ENCODE measurements at places on chromosomes 3 and 15.

- no peak for DNase-seq
Observed at GRCh38 chr3:40864146-40864782, 335.0 kb upstream of the CTNNB1 start.

DNA sequence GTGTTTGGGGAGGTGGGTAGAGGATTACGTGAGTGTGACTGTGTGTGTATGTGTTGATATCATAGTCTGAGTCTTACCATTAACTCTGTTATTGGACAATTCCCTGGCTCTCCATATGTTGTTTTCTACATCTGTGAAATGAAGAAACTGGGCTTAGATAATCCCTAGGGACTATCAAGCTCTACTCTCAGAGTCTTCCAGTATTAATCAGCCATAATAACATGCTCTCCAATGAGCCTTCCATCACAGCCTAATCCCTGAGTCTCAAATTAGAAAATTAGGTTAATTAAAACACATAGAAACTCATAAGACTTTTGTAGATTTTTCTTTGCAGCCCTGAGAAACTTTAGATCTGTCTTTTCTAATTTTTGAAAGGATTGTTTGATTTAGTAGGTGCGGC, 404.2 kb upstream of the RARB start:
- no peak for DNase-seq

DNA sequence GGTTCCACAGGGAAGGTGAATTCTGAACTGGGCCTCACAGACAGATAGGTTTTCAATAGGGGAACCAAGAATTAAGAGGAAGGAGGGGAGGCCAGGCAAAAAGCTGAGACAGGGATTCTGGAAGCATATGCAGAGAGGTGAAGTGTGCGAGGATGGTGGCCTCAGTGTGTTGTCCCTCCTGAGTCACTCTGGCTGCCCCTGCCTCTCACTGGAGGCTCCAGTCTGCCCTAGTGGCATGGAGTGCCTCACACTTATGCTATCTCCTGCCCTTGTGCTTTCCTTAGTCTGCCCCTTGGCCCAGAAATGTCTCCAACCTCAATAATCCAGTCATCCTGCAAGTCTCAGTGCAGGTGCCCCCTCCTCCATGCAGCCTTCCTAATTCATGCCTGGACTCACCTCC, 32.2 kb upstream of the RBP1 start:
- no peak for DNase-seq

DNA sequence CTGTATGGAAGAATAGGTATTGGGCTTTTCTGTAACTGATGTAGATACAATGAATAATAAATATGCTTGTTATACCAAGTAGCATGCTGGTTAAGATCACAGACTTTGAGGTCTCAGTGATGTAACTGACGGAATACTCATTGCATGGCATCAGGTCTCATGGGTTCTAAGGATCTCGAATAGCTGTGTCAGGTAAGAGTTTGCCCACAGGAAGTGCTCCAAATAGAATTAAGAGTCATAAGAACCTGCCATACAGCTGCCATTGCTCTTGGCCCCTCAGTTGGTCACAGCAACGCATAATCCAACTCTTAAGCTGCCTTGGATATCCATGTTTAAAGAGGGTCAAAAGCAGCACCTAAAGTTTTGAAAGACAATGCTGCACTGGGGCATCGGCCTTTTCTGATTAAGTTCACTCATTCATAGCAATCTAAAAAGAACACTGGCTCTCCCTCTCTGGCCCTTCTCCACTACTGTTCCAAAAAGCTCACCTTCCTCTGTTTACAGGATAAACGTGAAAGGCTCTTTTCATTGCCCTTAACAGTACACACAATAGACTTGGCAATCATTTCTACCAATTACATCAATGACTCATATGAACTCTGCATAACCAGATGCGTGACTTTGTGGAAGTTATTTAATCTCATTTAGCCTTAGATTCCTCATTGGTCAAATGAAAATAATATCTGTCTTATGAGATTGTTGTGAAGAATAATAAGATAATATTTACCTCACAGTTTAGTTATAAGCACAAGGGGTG, 74.6 kb downstream of the ZBTB20 start:
- peak; percentile 47 for DNase-seq

DNA sequence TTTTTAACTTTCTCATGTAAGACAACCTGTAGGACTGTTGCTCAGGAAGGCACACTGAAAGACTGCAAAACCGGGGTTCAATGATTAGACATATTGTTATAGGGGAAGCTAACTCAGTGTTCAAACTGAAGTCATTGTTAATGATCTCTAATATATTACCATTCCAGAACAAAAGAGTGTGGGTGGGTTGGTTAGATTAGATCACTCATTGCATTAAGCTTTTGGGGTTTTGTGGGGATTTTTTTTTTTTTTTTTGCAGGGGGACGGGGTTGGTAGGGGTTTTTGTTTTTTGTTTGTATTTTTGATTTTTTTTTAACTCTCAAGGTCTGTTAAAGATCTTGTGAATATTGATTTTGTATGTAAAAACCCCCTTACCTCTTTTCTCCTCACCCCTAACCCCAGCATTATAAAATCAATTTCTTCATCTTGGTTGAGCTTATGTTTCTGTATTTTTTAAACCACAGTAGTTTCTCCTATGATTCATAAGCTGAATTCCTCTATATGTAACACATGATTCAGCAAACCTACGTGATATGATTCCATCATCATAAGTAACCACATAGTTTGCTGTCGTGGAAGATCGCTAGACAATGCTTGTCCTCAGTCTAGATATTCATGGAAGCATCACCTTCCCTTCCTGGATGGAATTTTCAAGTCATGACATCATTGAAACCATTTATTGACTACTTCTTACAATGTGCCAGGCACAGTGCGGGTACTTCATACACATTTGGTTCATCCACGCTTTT, 544.1 kb upstream of the MDFIC2 start:
- DNase-seq = no peak

DNA sequence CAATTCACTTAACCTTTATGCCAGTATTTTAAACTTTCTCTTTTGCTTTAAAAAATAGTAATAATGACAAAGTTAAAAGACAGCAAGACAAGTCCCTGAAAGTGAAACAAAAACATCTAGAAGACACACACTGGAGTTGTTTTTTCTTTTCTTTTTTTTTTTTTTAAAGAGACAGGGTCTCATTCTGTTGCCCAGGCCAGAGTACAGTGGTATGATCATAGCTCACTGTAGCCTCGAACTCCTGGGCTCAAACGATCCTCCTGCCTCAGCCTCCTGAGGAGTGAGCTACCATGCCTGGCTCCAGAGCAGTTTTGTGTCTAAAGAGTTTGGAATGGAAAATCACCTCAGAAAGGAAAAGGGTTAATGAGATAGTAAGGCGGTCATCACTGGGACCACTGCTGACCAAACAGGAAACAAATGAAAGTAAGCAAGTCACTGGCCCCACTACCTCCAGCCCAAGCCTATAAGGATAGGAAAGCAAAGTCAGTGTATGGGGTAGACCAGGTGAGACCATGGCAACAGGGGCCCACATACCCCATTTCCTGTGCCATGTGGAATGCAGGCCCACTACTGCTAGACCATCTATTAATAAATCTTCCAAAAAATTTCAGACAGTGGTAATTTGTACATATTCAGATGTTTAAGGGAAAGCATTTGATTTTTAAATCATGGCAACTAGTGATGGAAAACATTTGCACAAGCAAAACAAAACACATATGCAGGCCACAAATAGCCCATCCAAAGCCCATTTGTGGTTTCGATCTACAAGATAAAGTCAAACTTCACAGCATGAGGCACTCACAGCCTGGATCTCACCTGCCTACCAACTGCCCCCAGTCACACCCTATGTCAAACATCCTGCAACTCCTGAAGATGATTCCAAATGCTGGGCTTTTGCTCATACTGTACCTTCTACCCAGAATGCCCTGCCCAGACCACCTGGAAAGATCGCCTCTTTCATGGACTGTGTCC, 62.6 kb downstream of the OSBPL10 start:
- no peak for DNase-seq

- DNase-seq = no peak
Observed at GRCh38 chr3:133934073-133934970, 38.6 kb upstream of the RAB6B start.

- DNase-seq = no peak
Observed at GRCh38 chr3:111864821-111865656, 6.0 kb downstream of the PHLDB2 start.

GRCh38 chr3:5160940-5161858, 26.3 kb upstream of the EDEM1 start:
- no peak for DNase-seq

GRCh38 chr15:64216730-64217428, 54.1 kb upstream of the PPIB start:
- DNase-seq = no peak

- DNase-seq = no peak
Observed at GRCh38 chr3:189404024-189404423, 227.2 kb upstream of the TP63 start.

- DNase-seq = no peak
Observed at GRCh38 chr15:24150542-24150941, 463.4 kb upstream of the NDN start.

GRCh38 chr3:53478166-53478830, 16.1 kb upstream of the CACNA1D start:
- DNase-seq = no peak

GRCh38 chr15:79418693-79419279, 13.3 kb upstream of the MINAR1 start:
- no peak for DNase-seq

DNA sequence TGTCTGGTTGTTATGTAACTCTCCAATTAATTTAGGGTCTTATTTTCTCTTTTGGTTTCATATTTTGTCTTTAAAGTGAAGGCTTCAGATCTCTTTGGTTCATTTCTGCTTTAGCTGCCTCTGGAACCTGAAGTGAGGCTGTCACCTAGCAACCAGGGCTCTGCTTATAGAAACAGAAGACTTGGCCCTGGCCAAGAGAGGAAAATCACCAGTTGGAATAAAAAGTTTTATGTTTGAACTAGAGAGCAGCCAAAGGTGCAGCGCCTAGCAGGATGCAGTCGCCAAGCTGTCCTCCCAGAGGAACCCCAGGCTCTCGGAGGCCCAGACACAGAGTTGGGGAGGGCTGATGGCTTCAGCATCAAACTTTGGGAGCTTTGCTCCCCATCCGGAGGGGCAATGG, 41.1 kb downstream of the LYZL4 start:
- no peak for DNase-seq

- no peak for DNase-seq
Observed at GRCh38 chr15:48675436-48675835, 29.9 kb upstream of the FBN1 start.

DNA sequence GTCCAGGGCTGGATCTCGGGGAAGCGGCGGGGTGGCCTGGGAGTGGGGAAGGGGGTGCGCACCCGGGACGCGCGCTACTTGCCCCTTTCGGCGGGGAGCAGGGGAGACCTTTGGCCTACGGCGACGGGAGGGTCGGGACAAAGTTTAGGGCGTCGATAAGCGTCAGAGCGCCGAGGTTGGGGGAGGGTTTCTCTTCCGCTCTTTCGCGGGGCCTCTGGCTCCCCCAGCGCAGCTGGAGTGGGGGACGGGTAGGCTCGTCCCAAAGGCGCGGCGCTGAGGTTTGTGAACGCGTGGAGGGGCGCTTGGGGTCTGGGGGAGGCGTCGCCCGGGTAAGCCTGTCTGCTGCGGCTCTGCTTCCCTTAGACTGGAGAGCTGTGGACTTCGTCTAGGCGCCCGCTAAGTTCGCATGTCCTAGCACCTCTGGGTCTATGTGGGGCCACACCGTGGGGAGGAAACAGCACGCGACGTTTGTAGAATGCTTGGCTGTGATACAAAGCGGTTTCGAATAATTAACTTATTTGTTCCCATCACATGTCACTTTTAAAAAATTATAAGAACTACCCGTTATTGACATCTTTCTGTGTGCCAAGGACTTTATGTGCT, 527 bp downstream of the B2M start:
- no peak for DNase-seq

DNA sequence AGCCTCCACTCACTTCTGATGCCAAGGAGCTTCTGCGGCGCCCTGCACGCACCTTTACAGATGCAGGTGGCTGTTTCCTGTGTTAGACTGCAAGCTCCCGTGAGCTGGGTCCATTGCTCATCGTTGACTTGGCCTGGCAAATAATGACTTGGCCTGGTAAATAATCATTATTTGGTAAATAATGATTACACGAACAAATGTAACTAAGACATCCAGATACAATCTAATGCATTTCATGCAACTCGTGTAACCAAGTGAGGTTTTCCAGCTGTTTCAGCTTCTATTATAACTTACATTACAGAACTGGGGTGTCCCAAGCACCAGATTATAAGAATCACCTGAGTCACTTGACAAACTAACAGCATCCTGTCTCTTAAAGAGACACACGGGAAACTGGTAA, 92.1 kb upstream of the BHLHE40 start:
- no peak for DNase-seq

DNA sequence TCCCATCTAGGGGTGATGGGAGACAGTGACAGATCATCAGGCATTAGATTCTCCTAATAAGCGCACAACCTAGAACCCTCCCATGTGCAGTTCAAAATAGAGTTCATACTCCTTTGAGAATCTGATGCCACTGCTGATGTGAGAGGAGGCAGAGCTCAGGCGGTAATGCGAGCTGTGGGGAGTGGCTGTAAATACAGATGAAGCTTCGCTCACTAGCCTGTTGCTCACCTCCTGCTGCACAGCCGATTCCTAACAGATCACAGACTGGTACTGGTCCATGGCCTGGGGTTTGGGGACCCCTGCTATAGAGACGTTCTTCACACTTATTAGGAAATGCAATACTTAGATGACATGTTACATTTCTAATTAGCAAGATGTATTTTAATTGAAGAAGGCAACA, 154.4 kb downstream of the CBLB start:
- DNase-seq = no peak

DNA sequence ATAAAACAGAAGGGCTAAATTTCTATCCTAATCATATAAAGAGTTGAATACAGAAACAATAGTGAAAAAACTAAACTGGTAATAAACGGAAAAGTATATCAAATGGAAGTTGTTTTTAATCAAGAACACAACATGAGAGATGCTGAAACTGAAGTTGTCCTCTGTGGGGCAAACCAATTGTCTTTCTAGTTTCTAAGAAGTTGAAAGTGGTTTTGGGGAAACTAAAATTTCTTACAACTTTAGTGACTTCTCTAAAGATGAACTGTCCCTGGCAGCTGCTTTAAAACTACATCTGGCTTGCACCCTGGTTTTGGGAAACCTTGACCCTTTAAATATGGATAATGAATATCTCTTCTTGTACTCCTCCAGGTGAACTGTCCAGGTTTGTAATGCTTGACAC, 155.6 kb downstream of the ADAM10 start:
- no peak for DNase-seq

GRCh38 chr3:189947948-189948723, 172.6 kb downstream of the P3H2 start:
- peak; percentile 74 for DNase-seq

DNA sequence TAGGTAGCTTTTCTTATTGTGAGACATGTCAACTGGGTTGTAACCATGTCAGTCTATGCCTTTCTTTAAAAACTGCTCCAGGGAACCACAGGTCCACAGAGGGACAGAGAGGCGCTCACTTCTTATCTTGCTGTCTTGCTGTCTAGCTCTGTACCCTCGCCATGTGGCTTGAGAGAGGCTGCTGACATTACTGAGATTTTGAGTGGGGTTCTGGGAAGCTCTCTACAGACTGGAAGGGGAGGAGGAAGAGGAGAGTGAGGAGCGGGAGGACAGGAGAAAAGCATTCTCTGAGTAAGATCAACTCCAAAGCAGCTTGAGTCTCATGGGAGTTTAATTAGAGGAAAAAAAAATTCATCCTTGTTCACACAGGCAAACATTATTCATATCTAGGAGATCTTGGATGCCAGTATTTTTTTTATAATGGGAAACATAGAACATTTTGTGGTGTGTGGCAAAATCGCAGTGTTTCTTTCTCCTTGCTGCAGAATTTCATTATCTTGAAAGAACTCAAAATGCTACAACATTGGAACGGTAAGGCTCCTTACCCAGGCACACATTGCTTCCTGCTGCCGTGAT, 1037.0 kb upstream of the NR2F2 start:
- DNase-seq = no peak

- no peak for DNase-seq
Observed at GRCh38 chr15:47409600-47409999, 307.7 kb upstream of the SEMA6D start.
